ENCODE measurements at places on chromosomes 16 and 17.

GRCh38 chr16:50396761-50397535 lies 28.2 kb upstream of the BRD7 start:
- peak; percentile 99 for DNase-seq

GRCh38 chr17:67574658-67575293 lies 143.0 kb upstream of the NOL11 start:
- DNase-seq: no peak

GRCh38 chr17:8487743-8488142 lies 52.1 kb downstream of the NDEL1 start:
- DNase-seq: no peak

DNA sequence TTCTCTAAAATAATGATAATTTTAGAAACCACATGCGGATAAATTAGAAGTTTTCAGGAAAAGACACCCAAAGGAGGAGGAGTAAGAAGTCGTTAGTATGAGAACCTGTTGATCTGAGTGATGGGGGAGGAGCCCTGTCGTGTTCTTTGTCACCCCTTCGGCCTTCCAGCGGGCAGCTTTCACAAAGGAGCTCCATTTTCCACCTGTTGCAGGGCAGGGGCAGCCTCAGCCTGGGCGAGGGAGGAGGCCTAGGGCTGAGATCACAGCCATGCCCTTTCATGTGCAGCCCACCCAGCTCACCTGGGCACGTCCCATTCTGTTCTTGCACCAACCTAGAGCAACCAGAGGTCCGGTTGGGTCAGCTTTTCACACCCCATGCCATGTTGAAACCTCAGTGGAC lies 5.3 kb downstream of the DUSP14 start:
- no peak for DNase-seq

DNA sequence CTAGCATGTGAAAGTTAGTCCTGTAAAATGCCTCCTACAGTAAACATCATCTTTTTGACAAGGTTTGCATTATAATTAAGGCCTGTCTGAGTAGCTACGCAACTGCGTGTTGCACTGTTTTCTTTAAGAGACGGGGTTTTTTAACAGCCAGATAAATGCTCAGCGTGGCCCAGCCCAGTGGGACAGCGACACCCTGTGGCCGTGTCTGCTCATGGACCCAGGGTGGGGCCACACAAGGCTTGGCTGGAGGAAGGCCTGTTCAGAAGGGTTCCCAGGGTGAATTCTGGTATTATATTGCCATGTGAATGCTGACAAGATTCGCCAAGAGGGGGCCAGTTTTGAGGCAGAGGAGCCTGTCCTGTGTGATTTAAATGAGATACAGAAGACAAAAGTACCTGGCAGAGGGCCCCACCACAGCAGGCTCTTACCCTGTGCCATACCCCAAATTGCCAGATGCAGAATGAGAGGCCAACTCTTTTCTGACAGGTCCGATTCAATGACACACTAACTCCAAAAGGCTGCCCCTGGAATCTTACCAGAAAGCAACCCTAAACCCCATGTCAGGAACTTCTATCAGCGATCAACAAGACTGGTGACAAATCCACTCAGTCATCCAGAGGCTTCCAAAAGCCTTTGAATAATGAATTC lies 65.9 kb upstream of the IRX6 start:
- no peak for DNase-seq

- no peak for DNase-seq
Measured at GRCh38 chr17:39196808-39197291, 619 bp downstream of the CACNB1 start.

DNA sequence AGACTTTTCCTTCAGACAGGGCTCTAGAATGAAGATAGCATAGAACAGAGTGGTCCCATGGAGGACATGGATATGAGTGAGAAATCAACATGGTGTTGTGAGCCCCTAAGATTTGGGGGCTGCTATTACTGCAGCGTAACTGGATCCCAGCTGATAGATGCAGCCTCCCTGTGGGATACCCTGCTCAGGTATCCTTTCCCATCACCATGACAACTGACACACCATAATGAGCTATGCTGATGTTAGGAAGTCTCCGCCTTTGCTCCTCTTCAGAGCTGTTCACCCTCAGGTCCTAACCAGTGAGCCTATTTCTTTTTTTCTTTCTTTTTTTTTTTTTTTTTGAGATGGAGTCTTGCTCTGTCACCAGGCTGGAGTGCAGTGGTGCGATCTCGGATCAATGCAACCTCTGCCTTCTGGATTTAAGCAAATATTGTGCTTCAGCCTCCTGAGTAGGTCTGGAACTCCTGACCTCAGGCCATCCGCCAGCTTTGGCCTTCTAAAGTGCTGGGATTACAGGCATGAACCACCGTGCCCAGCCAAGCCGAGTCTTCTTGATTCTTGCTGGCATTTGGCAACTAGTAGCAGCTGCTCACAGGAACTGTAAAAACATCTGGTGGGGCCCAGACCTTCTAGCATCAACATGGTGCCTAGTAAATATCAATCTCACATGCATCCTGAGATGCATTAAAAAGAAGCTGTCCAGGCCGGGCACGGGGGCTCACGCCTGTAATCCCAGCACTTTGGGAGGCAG lies 17.1 kb downstream of the STX4 start:
- no peak for DNase-seq

GRCh38 chr17:43140396-43141332 lies 15.5 kb upstream of the BRCA1 start:
- DNase-seq: no peak

DNA sequence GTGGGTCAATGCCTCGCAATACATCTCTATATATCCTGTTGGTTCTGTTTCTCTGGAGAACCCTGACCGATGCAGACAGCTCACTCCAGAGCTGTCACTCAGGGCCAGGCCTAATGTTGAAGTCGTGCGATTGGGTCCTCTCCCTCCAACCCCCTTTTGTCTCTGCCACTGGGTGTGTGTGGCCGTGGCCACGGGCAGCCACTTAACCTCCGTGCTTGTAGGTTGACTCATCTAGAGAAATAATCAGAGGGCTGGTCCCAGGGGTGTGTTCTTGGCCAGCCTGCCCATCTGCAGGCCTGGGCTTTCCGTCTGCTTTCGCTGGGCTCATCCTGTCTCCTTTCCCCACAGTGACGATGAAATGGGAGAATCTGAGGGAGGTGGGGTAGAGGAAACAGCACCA lies 7.4 kb downstream of the ADAD2 start:
- DNase-seq: no peak

DNA sequence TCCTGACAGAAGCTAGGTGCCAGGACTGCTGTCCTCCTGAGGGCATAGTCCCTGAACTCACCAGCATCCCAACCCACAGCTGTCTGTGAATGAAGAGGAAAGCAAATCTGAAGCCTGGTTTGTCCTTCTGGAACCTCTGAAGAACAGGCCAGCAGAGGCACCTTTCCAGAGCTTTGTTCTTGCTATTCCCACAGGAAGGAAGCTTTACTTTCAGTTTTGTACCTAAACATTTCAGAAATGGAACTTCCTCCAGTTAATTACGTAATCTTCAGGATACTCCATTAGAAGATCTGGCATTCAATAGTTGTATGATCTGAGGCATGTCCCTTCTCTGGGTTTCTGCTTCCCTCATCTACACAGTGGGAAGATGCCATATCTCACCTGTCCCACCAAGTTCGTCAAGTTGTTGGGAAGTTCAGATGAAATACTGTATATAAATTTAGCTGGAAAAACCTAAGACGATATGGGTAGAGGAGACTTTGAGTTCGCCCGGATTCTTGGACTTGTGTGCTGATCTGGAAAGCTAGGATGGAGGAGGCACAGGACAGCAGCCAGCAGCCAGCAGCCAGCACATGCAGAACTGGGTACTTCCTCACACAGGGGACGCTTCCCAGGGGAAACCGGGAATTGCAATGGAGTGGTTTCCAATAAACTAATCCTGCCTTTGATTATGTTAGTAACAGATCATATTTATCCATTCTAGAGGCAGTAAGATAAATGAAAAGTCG lies 22.4 kb downstream of the NXPH3 start:
- DNase-seq: no peak

Measured in epithelial cell of prostate (primary cell).